Activated gamma-delta T cell (primary cell): ENCODE measurements at places on chromosomes 7 and 10.

- no peak for DNase-seq
Measured at GRCh38 chr10:6478722-6479121, 101.4 kb downstream of the PRKCQ start.

- no peak for DNase-seq
Measured at GRCh38 chr7:71935674-71936073, 476.5 kb downstream of the CALN1 start.

DNA sequence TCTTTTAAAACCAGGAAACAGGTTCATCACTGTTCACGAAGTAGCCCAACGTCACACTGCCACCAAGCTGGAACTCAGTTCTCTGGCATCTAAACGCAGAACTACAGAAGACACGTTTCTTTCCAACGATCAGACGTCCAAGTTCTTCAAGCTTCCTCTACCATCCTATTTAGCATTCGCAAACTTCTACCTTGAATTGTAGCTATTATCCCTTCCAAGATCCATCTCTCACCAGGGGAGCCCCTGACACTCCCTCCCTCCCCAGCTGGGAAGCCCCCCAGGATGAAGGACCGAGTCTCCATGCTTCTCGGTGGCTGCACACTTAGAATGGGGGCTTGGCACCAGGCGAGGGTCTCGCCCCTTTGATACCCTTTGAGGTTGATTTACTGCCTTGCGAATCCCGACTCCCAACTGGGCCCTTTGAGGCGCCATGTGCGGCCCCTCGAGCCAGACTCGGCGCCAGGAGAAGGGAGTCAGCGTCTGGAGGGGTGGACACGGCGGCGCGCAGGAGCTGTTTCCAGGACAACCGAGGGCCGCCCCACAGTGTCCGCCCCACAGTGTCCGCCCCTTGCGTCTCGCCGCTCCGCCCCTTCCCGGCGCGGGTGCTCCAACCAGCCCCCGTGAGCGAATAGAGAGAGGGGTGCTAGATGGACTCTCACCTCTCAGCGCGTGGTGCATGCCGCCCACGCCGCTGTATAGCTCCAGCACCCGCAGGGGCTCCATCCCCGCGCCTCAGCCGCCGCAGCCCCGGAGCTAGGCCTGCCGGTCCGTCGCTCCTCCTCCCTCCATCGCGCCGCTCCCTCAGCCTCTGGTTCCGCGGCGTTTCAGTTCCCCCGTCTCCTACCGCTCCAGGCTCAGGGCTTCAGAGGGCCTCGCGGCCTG lies at the start of gene TRDMT1:
TRDMT1 (minus strand) TSS at position 761 of the 882 bp plus-strand sequence; CDS start at position 723, 38 bp downstream.
- peak; percentile 69 for DNase-seq

DNA sequence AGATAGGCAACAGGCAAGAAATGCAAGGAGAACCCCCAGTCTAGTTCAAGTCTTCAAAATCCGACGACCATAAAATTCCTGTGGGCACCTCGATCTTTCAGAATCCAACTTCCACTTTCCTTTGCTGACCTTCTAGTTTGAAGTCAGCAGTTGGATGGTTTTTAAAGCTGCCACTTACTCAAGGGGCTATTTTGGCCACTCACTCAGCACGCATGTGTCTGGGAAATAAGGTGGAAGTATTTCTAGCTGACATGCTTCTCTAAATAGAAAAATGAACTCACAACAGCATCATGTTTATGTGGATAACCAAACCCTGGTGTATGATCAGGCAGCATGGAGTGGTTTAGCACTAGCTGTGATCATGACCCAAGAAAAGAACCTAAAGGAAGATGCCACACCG lies at the start of gene NRAP:
NRAP (minus strand) TSS at position 134 of the 400 bp plus-strand sequence. CDS start 159 bp downstream, outside the sequence.
- no peak for DNase-seq

GRCh38 chr7:91165006-91165845 lies 99.0 kb upstream of the FZD1 start:
- DNase-seq, result no peak

DNA sequence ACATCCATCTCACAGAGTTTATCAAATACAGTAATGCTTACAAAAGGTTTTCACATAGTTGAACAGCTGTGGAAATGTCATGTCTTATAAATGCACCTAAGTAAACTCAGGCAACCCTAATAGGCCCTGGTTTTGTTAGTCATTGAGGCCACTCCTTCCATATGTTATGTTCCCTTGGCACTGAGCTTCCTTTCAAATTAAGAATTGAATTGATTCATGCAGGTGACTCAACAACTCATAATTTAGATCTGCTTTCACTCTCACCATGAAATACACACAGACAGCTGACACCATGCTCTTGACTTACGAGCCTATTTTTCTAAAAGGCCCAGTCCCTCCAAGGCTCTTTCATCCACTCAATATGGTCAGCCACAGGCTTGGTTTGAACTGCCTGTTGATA lies 476.9 kb downstream of the KCNMA1 start:
- no peak for DNase-seq

- DNase-seq, result no peak
Measured at GRCh38 chr10:47035171-47035818, 124.1 kb downstream of the PTPN20 start.

- DNase-seq, result no peak
Measured at GRCh38 chr10:7756360-7756992, 31.3 kb downstream of the KIN start.

DNA sequence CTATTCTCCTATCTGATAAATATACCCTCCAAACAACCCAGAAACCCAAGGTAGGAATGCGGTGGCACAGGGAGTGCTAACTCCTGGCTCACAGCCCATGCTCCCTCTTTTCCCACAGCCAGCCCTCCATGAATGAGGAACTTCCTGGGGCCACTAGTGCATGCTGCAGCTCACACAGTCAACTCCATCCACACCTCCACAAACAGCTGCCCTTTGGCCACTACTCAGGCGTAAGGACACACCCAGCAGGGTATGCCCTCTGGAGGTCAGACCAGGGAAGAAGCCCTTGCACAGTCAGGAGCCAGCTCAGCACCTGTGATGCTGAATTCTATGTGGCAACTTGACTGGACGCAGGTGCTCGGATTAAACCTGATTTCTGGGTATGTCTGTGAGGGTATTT lies 85.2 kb upstream of the PIK3CG start:
- no peak for DNase-seq

GRCh38 chr7:122588621-122589020 lies 110.3 kb downstream of the RNF133 start:
- DNase-seq, result no peak

DNA sequence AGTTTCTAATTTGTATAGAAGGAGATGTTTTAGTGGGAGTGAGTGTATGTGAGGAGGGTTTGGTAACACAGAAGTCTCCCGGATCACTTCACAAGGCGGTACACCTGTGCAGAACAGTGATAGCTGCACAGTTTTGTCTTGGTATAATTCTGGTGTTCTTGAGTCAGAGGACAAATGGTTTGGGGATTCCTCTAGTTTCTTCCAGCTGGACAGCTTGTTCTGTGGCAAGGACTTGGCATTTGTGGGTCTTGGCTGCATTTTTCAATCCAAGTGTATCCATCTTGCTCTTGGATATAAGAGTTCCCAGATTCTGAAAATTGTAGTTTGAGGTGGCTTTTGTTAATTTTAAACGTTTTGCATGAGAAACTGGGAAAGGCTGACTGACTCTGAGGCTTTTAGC lies 135.7 kb downstream of the AHR start:
- DNase-seq, result no peak

DNA sequence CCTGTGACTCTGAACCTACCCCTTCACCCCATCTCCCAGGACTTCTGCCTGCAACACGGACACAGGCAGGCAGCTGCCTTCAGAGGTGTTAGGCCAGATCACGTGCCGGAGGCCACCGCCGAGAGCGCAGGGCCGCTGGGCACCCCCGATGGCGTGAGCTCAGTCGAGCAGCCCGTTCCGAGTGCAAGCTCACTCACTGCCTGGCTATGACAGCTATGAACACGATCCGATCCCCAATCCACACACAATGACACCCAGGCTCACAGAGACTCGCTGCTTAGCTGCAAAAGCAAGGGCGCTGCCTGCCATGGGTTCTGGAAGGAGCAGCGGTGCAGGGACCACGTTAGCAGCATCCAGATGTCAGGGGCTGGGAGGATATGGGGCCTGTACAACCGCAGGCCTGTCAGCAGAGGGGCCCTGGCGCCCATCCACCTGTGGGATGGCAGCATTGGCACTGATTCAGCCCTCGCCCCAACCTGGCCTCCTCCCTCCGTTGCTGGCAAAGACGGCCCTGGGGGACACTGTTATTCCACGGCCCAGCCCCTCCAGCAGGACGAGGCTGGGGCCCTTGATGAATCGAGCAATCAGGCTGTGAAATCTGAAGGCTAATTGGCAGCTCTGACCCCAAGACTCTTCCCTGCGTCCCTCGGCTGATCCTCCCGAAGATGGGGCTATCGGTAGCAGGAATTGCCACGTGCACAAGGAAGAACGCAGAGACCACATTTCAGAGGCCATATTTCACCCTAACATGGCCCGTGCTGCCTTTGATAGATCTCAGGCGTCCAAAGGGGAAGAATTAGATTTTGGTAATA lies 230.1 kb downstream of the ELFN1 start:
- no peak for DNase-seq

- DNase-seq, result no peak
Measured at GRCh38 chr10:127971101-127971946, 64.4 kb downstream of the PTPRE start.

DNA sequence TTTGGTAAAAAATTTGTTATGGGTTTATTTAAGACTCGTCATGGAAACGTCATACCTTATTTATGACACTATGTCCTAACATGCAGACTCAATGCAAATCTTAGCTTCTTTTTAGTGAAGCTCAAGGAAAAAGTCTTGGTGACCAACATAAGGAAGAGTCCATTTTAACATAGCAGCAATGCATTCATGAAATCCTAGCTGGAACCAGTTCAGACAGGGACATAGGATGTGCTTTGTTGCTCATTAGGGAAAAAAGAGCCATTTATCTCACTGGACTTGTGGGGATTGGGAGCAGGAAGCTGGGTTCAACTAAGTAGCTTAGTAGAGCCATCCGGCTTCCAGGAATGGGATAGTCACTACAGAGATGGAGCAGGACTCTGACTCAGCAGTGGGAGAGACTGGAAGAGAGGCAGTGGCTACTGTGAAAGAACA lies 100.7 kb upstream of the DKK1 start:
- no peak for DNase-seq

DNA sequence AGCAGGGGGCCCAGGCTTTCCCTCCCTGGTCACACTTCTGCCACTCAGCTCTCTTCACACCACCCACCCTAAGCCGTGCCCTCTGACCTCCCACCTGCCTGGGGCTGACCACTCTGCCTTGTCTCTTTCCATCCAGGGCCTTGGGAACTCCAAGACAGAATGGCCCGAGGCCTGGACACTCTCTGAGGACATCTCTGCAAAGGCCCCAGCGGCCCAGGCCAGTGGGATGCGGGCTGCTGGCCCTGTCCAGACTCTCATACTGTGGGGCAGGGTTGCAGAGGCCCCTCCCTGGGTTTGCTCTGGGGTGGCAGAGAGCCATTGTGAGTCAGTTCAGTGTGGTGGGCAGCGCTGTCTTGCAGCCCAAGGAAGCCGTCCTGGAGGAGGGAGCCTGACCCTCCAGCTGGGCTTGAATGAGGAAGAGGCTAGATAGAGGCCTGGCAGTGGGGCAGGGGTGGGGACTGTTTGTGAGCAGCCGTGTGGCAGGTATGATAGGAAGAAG lies 39.9 kb upstream of the RABGEF1 start:
- no peak for DNase-seq

GRCh38 chr7:157037028-157037427 lies 26.6 kb upstream of the MNX1 start:
- no peak for DNase-seq

- DNase-seq, result no peak
Measured at GRCh38 chr7:12911053-12911452, 223.6 kb downstream of the ARL4A start.

DNA sequence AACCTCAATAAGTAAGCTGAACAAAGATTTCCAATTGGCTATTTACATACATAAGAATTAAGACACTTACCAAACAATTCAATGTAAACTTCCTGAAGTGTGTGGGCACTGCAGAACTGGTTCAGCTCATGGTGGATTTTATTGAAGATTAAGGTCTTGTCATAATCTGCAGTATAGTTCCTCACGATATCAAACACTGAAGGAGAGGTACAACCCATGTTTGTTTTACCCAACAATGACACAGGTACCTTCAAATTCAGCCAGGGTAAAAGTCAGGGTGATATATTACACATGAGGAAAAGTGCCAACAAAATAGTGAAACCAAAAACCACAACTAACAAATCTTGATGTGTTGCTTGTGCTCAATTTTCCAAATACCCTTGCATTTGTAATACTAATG lies 10.0 kb downstream of the ERLIN1 start:
- no peak for DNase-seq

DNA sequence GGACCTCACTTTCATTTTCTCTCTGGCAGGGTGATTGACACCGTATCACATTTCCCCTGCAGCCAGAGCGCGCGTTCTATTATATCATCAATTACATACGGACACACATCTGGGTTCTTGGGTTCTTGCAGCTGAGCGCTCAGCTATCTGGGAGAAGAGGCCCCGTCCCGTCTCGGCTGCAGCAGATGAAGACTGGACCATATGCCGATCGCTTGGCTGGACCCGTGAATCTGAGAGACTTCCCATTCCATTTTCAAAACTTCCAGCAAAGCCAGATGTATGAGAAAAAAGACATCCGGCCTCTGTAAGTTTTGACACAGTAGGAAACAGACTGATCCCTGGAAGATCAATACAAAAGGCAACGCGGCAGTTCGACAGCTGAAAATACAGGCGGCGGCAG lies 99.8 kb downstream of the JCAD start:
- DNase-seq, result no peak

- DNase-seq, result no peak
Measured at GRCh38 chr7:103867874-103868273, 121.6 kb downstream of the RELN start.

DNA sequence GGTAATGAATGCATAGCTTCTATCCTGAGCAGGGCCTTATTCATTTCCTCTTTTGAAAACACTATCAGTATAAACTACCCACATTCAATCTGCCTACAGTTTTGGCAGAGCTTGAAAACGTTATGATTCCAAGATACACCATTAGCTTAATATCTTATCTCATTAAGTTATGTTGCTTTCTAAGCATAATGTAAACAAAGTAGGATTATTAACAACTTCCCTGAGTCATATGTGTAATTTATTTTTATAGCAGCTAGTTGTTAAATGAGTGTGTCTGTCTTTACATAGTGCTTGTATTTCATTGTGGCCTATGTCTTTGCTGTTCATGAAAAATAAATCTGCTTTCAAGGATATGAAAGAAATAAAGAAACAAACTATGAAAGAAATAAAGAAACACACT lies 106.2 kb upstream of the DLX6 start:
- no peak for DNase-seq

GRCh38 chr7:38630720-38631673 lies at the start of gene AMPH:
TSS of gene AMPH (minus strand) at chr7:38631373. CDS start at chr7:38631351, 22 bp downstream.
- DNase-seq, result no peak
